ENCODE measurements at places on chromosomes 6 and 20.

- peak overlapping the region; percentile 82 for H3K27ac ChIP-seq
- peaks cover 32% of the 10 kb centered on the region for H3K4me1 ChIP-seq
- ATAC-seq = no peak
- H3K4me3 ChIP-seq = peak overlapping the region; percentile 62
These were observed 256.3 kb upstream of the TAB2 start for GRCh38 chr6:149060985-149061760.

DNA sequence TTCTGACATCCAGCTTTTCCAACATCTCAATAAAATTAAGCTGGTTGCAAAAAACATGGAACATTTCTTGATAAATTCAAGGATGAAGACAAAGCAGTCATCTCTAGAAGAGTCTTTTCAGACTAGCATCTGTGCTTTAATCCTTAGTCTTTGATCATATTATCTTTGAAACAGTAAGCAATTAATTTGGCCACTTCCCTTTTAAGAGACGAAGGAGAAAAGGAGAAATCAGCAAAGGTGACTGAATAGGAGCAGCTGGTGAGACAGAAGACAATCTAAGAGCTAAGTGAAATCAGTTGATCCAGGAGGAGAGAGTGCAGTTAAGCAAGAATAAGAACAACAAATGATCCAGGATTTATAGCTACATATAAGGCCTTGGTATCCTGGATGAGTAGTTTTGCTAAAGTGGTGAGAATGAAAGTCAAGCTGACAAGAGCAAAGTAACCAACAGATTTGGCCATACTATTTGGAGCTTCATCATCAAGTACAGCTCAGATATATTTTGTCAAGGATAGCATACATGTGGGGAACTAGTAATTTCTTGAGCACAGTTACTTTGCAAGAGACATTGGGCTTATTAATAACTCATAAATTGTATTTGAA lies 215.5 kb downstream of the ADGB start:
- H3K4me1 ChIP-seq = no peaks in the 10 kb centered on the region
- ATAC-seq = no peak
- H3K36me3 ChIP-seq = no peaks in the 10 kb centered on the region
- H3K4me3 ChIP-seq = no peak overlapping the region

DNA sequence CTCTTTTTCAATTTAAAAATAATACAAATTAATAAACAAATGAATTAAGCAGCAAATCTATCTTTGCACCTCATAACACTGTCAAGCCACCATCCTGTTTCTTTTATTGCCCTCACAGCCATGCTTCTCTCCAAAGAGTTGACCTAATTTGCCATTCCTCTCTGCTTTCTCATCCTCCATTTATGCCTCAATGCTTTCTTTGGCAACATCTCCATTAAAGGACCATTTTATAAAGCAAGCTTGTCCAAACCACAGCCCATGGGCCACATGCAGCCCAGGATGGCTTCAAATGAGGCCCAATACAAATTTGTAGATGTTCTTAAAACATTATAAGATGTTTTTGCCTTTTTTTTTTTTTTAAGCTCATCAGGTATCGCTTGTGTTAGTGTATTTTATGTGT lies 26.4 kb upstream of the MEI4 start:
- no peak overlapping the region for H3K4me3 ChIP-seq
- no peaks in the 10 kb centered on the region for H3K4me1 ChIP-seq
- H3K27ac ChIP-seq = no peak overlapping the region
- no peaks in the 10 kb centered on the region for H3K36me3 ChIP-seq

DNA sequence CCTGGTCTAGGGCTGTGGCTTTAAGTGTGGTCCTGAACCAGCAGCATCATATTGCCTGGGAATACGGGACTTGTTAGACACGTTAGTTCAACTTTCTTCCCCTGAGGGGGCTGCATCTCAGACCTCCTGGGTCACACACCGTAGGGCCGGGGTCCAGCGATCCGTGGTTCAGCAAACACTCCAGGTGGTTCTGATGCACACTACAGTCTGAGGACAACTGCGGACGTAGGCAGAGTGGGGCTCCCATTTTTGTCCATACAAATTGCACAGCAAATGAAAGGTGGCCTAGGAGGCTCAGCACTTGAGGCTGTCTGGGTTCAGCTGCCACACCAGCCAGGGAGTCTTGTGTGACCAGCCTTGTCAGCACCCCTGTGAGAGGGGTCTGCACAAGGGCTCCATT lies 233.1 kb downstream of the QKI start:
- no peak overlapping the region for H3K4me3 ChIP-seq
- H3K27me3 ChIP-seq = peaks cover 8% of the 10 kb centered on the region
- no peak overlapping the region for H3K27ac ChIP-seq
- ATAC-seq = no peak
- H3K4me1 ChIP-seq = no peaks in the 10 kb centered on the region
- H3K36me3 ChIP-seq = no peaks in the 10 kb centered on the region

DNA sequence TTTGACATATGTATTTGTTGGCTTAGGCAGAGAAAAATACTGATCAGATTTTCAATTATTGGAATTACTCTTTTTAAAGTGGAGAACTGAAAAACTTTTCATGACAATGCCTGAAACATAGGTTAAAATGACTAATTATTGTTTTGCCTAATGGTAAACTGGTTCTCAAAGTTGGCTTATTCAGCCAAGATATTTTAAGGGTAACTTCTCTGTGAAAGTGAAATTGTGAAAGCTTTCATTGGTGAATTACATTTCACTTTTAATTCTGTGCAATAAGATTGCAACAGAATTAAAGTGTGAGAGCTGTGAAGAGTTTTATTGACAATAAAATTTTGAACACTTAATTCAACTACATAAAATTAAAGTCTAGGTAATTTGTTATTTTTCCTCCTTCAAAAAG lies 24.5 kb downstream of the KIAA0408 start:
- no peaks in the 10 kb centered on the region for H3K36me3 ChIP-seq
- no peak for ATAC-seq
- H3K27me3 ChIP-seq = no peaks in the 10 kb centered on the region

GRCh38 chr20:46520976-46521579 lies 7.7 kb upstream of the ZNF334 start:
- peaks cover 20% of the 10 kb centered on the region for H3K27me3 ChIP-seq
- peak; percentile 78 for ATAC-seq
- H3K4me3 ChIP-seq = no peak overlapping the region
- no peak overlapping the region for H3K27ac ChIP-seq

DNA sequence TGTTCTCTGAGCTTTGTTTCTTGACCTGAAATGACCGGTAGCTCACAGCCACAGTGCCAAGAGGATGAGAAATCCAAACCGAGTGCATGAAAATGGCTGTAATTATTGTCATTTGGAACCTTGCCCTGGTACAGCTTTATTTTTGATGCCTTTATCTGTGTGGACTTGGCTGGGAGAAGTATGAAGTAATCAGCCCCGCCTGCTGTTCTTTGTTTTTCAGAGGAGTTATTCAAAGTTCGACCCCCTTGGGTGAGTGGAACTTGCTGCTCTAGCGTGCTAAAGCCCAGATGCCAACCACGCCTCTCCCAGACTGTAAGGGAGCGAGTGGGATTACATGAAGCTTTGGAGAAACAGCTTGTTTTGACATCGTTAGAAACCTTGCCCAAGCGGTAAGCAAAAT lies 48.3 kb downstream of the ECT2L start:
- no peak overlapping the region for H3K4me3 ChIP-seq
- no peak overlapping the region for H3K27ac ChIP-seq
- no peaks in the 10 kb centered on the region for H3K36me3 ChIP-seq
- no peak for ATAC-seq

- H3K27ac ChIP-seq = peak overlapping the region; percentile 23
- no peaks in the 10 kb centered on the region for H3K27me3 ChIP-seq
- H3K4me3 ChIP-seq = no peak overlapping the region
- ATAC-seq = no peak
- no peaks in the 10 kb centered on the region for H3K36me3 ChIP-seq
- H3K4me1 ChIP-seq = peaks cover 2% of the 10 kb centered on the region
These were observed 79.7 kb upstream of the MYLIP start for GRCh38 chr6:16049168-16049567.
